ENCODE measurements at places on chromosomes 1 and 21. TPM values are rescaled to one million over a fixed set of nuclear protein-coding genes. Genes with fewer than 3 reads are reported as not detected.

The CLDN17 gene
- not detected for total RNA-seq

The MROH9 gene
- total RNA-seq, result not detected

The S100A16 gene
- 8.0 TPM for total RNA-seq

The USH2A gene
- total RNA-seq, result 0.04 TPM

The MIER1 gene
- total RNA-seq, result 28.5 TPM

The TCHHL1 gene
- not detected for total RNA-seq

The LDLRAD1 gene
- total RNA-seq, result not detected

The F13B gene
- not detected for total RNA-seq

The OLIG2 gene
- 2.0 TPM for total RNA-seq

The IVL gene
- total RNA-seq, result not detected

The NTNG1 gene
- total RNA-seq, result 1.0 TPM

The B3GALT5 gene
- total RNA-seq, result 24.2 TPM

The TCHH gene
- total RNA-seq, result not detected

The BCAN gene
- 0.88 TPM for total RNA-seq

The PIGR gene
- not detected for total RNA-seq

The PLA2G2C gene
- not detected for total RNA-seq

The LMX1A gene
- total RNA-seq, result not detected

The PIK3R3 gene
- 11.4 TPM for total RNA-seq

DNA sequence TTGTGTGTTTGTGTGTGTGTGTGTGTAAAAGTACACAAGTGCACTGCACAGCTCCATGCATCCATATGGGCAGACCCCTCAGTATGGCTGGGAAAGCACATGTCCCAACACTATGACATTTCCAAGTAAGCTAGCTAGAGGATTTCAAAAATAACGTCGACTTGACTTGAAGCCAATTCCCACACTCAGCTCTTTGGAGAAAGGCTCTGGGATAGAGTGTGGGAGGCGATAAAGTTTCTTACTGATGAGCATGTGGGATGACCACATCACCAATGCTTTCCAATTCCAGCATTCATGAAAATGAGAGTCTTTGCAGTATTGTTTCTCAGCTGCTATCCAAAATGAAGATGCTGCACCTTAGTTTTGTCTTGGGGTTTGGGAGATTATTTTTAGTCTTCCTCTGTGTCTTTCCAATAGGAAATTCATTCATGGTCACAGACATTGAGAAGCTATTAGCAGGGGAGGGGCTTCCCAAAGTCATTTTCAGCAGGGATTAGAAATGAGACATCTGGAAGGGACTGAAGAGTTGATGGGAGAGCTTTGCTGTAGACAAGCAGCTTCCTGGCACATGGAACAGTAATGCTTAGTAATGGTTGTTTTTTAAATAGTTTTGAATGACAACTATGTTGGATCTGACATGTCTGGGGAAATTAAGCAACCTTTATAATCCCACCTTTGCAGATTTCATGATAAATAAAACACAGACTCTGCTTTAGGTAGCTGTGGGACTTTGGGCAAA lies 143.5 kb downstream of the ASTN1 start:
- DNase-seq, result no peak

- DNase-seq, result no peak
Measured at GRCh38 chr1:6960860-6961259, 175.6 kb downstream of the CAMTA1 start.

DNA sequence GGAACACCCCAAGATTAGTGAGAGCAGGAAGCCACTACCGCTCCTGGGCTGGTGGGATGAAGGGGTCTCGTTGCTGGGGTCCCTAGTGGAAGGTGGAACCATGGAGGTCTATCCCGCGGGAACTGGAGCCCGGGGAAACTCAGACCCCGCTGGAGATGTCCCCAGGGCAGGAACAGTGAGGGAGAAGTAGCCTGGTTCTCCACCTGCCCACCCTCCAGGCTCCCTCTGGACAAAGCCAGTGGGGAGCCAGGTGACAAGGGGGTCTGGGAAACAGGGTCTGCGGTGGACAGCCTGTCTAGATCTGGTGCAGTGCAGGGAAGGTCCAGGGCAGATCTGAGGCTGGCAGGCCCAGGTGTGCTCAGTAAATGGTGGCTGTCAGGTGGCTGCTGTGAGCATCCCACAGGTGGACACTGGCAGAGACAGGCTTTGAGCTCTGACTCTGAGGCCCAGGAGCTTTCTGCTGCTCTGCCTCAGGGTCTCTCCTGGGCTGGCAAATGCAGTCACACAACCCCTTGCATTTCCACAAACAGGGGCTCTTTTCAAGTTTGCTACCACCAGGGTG lies 88.0 kb upstream of the TLR5 start:
- DNase-seq, result peak; percentile 18

- no peak for DNase-seq
Measured at GRCh38 chr1:54882519-54882918, 4.5 kb downstream of the DHCR24 start.

- no peak for DNase-seq
Measured at GRCh38 chr1:244242446-244242845, 191.4 kb downstream of the ZBTB18 start.

GRCh38 chr1:168335500-168335899 lies 54.8 kb downstream of the TBX19 start:
- no peak for DNase-seq

DNA sequence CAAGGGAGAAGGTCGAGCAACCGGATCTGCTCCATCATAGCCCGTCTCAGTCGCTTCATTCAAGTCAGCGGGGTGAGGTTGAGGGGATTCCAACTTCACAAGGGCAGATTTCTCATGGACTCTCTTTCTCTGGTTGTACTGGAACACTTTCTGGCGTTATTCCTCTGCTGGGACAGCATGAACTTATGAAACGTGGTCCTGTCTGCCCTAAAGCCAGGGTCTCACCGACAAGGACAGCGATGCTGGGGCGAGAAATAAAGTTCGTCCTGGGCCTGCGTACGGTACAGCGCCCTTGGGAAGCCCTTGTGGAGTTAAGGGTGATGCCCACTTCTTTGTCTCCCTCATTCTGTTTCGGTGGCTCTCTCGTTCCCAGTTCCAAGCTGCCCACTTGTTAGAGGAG lies 1.3 kb upstream of the FLVCR1 start:
- DNase-seq, result no peak

- DNase-seq, result no peak
Measured at GRCh38 chr1:220219865-220220698, 52.2 kb downstream of the RAB3GAP2 start.

DNA sequence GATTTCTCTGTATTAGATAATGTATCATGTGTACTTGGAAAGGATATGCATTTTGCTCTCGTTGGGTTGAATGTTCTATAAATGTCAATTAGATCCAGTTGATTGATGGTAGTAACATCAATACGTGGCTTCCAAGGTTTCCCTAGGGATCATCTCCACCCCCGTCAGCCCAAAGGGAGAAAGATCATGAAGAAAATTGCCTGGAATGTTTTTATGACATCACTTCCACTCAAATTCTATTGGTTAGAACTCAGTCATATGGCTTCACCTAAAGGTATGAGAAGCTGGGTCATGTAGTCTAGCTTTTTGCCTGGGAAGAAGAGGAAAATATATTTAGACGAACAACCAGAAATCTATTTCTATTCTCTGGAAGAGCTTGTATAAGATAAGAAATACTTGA lies at the start of gene C1orf185:
Gene C1orf185, plus strand, starts transcription at position 253 of the 400 bp plus-strand sequence. Its CDS starts 6 bp downstream, at position 259.
- DNase-seq, result no peak

DNA sequence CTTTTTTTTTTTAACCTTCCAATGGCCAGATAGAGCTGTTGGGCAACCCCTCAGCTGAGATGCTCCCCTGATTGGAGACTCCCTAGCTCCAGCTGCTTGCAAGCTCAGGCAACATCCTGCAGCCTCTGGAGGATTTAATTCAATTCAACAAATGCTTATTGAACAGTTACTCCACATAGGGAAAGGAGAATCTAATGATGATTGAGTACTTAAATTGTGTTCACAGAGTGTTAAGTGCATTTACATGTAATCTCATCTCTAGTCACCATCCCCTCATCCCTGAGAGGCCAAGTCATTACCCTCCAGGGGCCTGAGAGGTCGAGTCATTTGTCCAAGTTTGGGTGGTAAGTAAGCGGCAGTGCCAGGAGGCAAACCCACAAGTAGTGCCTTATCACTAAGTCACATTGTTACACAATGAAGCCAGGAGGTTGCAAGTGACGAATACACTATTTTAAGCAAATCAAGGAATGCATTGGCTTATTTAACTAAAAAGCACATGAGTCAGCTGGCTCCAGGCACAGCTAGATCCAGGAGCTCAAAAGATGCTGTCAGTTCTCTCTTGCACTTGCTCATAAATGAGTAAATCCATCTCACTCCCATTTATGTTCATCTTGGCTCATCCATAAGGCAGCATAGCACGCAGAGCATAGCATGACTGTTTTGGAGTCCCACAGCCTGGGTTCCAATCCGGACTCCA lies 64.3 kb downstream of the OPTC start:
- DNase-seq, result no peak

DNA sequence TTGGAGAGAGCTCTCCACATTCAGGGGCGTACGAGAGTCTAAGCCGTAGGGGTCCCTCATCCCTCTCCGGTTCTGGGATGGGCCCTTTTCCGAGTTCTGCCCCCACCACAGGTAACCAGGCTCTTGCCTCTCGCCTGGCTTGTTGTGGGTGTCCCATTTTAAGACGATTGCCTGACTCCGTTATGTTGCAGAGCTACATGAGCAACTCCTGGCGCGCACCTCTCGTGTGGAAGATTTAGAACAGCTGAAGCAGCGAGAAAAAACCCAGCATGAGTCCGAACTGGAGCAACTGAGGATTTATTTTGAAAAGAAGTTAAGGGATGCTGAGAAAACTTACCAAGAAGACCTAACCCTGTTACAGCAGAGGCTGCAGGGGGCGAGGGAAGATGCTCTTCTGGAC lies 29.0 kb downstream of the PCNT start:
- no peak for DNase-seq

GRCh38 chr1:209395169-209395568 lies 188.3 kb upstream of the CAMK1G start:
- no peak for DNase-seq

- no peak for DNase-seq
Measured at GRCh38 chr1:46369542-46370213, 24.4 kb upstream of the FAAH start.

- DNase-seq, result no peak
Measured at GRCh38 chr1:68178821-68179490, 53.4 kb downstream of the WLS start.

- DNase-seq, result no peak
Measured at GRCh38 chr1:171869097-171869496, 27.8 kb downstream of the DNM3 start.

DNA sequence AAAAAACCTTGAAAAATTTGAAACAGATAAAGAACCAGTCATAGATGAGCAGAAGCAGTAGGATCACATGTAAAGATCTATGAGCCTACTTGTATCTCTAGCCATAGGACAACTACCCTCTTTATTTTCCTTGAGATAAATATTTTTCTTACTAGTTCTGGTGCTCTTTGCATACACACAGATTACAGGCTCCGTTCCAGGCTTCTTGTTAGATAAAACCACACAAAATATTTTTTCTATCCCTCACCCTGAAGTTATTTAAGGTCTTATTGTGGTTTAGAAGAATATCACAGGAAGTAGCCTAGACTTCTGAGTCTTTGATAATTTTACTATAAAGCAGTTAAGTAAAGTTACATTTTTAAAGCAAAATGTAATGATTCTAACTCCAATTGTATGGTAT lies 512.2 kb downstream of the NEGR1 start:
- no peak for DNase-seq

DNA sequence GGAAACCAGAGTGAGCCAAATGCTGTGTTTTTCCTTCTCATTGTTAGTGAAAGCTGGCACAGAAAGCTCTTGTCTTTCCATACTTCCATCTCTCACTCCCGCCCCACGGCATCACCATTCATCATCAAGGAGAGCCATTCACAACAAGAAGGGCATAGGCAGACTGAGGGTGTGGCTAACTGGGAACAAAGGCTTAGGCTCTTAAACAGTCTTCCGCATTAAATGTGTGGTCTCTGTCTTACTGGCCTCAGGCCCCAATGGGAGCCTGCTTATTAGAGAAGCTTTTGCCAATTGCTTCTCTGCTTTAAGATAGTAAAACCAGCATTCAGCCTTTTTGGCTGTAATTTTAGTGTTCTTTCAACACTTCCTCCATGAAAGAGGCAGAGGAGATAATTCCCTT lies 51.4 kb downstream of the TNFSF18 start:
- no peak for DNase-seq

- peak; percentile 45 for DNase-seq
Measured at GRCh38 chr1:70038025-70038424, 167.4 kb downstream of the LRRC40 start.

DNA sequence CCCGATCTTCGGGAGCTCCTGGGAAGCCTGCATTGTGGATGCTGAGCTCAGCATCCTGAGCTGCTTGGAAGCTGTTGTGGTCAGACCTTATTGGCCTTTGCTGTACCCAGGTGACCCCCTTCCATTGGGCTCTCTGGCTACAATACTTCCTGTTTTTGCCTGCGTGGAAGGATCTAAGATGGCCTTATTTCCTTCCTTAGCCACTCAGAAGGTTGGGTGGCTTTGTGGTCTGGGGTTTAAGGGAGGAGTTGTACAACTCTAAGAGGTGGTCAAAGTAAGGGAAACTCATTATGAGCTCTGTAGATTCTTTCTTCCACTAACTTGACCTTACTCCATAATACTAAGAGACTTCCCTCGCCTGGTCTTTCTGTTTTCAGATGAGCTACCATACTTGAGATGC lies 17.7 kb downstream of the PFKFB2 start:
- no peak for DNase-seq

GRCh38 chr1:101316256-101316655 lies 79.4 kb downstream of the S1PR1 start:
- no peak for DNase-seq

DNA sequence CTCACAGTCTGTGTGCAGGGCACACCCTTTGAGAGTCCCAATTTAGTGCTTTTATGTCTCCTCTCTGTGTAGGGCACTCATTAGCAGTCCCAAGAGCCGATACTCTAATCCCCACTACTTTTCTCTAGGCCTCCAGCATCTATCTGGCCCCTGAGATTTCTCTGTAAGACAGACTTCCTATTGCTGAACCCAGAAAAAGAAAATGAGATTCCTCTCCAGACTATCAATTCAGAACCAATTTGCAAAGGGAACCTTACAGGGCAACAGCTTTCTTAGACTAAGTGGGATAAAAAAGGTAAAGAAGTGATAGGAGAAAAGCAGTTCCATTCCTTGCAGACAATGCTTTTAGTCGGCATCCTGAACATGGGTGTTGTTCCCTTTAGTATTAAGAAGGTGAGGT lies 172.2 kb downstream of the EDEM3 start:
- DNase-seq, result no peak

GRCh38 chr1:48718705-48719104 lies 58.0 kb downstream of the BEND5 start:
- no peak for DNase-seq

- DNase-seq, result no peak
Measured at GRCh38 chr1:201116091-201116490, 3.9 kb upstream of the CACNA1S start.

DNA sequence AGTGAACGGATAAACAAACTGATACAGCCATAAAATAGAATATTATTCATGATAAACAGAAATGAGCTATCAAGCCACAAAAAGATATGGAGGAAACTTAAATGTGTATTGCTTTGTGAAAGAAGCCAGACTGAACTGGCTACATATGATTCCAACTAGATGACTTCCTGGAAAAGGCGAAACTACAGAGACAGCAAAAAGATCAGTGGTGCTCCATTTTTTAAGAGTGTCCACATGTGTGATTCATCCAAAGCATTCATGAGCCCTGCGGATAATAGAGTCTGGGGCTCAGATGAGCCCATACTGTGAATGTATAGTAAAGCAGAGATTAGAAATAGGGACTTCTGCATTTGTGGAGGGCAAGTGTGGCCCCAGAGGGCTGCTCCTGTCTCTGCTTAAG lies 7.8 kb upstream of the TMEM222 start:
- DNase-seq, result no peak

- DNase-seq, result no peak
Measured at GRCh38 chr1:171110621-171111326, 20.1 kb downstream of the FMO3 start.
